Gastrocnemius medialis (tissue), 4 donors: ENCODE measurements at places on chromosomes 12 and 14. TPM values are rescaled to one million over a fixed set of nuclear protein-coding genes. Genes with fewer than 3 reads are reported as not detected.

Gene ZNF891
- 0.55 TPM for total RNA-seq

Gene SYCP3
- total RNA-seq = not detected

Gene MTERF2
- 12.6 TPM for total RNA-seq

Gene OLR1
- not detected for total RNA-seq

Gene TPPP2
- 0.95 TPM for total RNA-seq

Gene RBP5
- total RNA-seq = not detected

Gene SPX
- not detected for total RNA-seq

Gene PRIMA1
- not detected for total RNA-seq

Gene A2M
- total RNA-seq = 135 TPM

Gene EPYC
- not detected for total RNA-seq

Gene NUDT14
- 25.5 TPM for total RNA-seq

Gene CFAP54
- total RNA-seq = not detected

DNA sequence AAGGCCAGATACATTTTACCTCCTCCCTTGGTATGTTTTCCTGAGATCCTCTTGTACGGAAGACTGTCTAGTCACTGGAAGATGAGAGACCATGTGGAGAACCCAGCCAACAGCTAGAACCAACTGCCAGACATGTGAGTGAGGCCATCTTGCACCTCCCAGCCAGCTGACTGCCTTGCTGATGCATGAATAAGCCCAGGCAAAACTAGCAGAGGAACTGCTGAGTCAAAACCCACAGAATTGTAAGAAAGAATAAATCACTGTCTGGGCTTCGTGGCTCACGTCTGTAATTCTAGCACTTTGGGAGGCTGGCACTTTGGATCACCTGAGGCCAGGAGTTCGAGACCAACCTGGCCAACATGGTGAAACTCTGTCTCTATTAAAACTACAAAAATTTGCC, 160.0 kb downstream of the TPH2 start:
- H3K27ac ChIP-seq = no peak overlapping the region
- no peaks in the 10 kb centered on the region for H3K27me3 ChIP-seq
- no peak overlapping the region for H3K4me3 ChIP-seq
- DNase-seq = no peak
- H3K36me3 ChIP-seq = no peaks in the 10 kb centered on the region

- H3K27ac ChIP-seq = peak overlapping the region; percentile 42
- no peaks in the 10 kb centered on the region for H3K36me3 ChIP-seq
- peaks cover 15% of the 10 kb centered on the region for H3K27me3 ChIP-seq
- H3K4me1 ChIP-seq = no peaks in the 10 kb centered on the region
Observed at GRCh38 chr12:95548056-95548538, 3.2 kb downstream of the USP44 start.

GRCh38 chr12:124827588-124828184, 36.0 kb downstream of the SCARB1 start:
- no peak overlapping the region for H3K4me3 ChIP-seq
- no peaks in the 10 kb centered on the region for H3K27me3 ChIP-seq
- H3K4me1 ChIP-seq = no peaks in the 10 kb centered on the region
- DNase-seq = no peak
- H3K36me3 ChIP-seq = no peaks in the 10 kb centered on the region

- H3K27me3 ChIP-seq = no peaks in the 10 kb centered on the region
- H3K4me1 ChIP-seq = no peaks in the 10 kb centered on the region
- no peak for DNase-seq
- no peaks in the 10 kb centered on the region for H3K36me3 ChIP-seq
Observed at GRCh38 chr12:25529738-25530137, 23.3 kb downstream of the LMNTD1 start.

DNA sequence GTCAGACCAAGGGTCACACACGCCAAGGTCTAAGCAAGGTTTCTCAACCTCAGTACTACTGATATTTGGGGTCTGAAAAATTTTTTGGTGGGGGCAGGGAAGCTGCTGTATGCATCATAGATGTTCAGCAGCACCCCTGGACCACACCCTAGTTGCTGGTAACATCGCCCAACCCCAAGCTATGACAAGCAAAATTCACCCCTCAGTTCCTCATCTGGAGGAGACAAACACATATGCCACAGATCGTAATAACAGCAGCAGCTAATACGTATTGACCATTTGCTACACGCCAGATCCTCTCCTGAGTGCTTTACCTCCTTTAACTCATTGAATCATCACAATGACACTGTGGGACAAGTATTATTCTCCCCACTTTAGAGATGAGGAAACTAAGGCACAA, 46.4 kb downstream of the ACTN1 start:
- peaks cover 9% of the 10 kb centered on the region for H3K4me1 ChIP-seq
- no peak for DNase-seq
- no peaks in the 10 kb centered on the region for H3K36me3 ChIP-seq
- H3K4me3 ChIP-seq = no peak overlapping the region
- H3K27ac ChIP-seq = no peak overlapping the region

GRCh38 chr14:30873308-30874119, 845 bp upstream of the COCH start:
- peaks cover 53% of the 10 kb centered on the region for H3K27me3 ChIP-seq
- no peak for DNase-seq
- H3K4me1 ChIP-seq = peaks cover 7% of the 10 kb centered on the region
- H3K27ac ChIP-seq = no peak overlapping the region
- peak overlapping the region; percentile 64 for H3K4me3 ChIP-seq
- H3K36me3 ChIP-seq = no peaks in the 10 kb centered on the region

GRCh38 chr12:89950421-89950820, 241.8 kb upstream of the ATP2B1 start:
- H3K4me1 ChIP-seq = peaks cover 4% of the 10 kb centered on the region
- H3K36me3 ChIP-seq = no peaks in the 10 kb centered on the region
- H3K4me3 ChIP-seq = no peak overlapping the region
- H3K27me3 ChIP-seq = no peaks in the 10 kb centered on the region
- DNase-seq = no peak

DNA sequence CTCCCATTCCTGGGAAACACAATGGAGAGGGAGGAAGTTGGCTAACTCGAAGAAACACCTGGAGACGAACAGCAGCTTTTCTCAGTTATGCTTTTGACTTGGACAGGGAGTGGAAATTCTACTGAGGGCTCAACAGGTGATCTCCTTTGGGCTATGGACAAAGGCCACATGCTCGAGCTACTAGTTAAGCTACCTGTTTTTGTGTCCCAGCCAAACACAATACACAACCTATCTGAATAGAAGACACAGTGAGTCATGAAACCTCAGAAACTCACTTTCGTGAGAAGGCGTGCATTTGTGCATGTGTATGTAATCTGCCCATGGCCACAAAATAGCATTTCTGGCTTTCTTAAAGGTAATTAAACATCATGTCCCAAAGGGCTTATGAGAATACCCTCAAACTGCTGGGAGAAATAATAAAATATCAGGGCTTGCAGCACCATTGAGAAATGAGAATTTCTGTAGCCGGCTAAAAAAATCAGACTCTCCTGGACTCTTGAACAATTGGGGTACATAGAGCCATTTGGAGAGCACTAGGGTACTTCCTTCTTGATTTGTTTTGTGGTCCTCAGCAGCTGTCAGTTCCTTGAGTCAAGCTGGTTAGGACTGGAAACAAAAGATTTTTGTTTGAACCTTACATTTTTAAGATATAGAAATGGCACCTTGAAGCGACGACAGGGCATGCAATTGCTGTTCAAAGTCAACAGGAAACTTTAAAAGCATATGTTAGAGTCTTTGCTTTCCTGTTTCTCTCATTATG, 85.5 kb upstream of the PTHLH start:
- no peak overlapping the region for H3K27ac ChIP-seq
- no peaks in the 10 kb centered on the region for H3K27me3 ChIP-seq
- H3K4me1 ChIP-seq = no peaks in the 10 kb centered on the region
- no peak overlapping the region for H3K4me3 ChIP-seq
- no peak for DNase-seq
- H3K36me3 ChIP-seq = no peaks in the 10 kb centered on the region

DNA sequence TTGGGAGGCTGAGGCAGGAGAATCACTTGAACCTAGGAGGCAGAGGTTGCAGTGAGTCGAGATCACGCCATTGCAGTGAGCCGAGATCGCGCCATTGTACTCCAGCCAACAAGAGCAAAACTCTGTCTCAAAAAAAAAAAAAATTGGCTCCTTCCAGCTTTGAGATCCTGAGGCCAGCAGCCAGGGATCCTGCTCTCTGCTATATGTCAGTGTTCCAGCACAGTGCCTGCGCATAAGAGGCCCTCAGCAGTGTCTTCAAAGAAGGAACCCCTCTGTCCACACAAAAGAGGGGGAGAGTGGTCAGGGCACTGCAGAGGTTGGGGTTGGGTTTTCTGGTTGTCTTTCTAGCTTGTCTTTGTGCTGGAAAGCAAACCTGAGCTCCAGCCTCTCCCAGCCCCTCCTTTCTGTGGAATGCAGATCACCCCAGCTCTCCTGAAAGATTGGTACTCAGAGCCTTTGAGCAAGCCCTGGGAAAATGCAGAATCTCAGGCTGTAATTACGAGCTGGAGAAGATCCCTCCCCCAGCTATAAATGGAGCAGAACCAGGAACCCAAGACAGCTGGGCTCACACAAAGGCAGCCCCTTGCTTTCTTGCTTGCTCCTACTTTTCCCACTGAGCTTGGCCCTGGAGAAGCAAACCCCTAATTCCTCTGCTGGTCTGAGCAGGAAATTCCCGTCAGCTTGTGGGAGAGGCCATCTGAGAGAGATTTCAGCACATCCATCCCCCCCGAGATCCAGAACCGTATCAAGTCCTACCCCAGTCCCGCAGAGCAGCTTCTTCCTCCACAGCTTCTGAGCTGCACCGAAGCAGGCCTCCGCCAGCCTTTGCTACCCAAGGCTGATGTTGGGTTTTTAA, 205.7 kb downstream of the ZFP36L1 start:
- H3K4me1 ChIP-seq = peaks cover 44% of the 10 kb centered on the region
- H3K27me3 ChIP-seq = no peaks in the 10 kb centered on the region
- H3K4me3 ChIP-seq = no peak overlapping the region
- H3K27ac ChIP-seq = peak overlapping the region; percentile 5

DNA sequence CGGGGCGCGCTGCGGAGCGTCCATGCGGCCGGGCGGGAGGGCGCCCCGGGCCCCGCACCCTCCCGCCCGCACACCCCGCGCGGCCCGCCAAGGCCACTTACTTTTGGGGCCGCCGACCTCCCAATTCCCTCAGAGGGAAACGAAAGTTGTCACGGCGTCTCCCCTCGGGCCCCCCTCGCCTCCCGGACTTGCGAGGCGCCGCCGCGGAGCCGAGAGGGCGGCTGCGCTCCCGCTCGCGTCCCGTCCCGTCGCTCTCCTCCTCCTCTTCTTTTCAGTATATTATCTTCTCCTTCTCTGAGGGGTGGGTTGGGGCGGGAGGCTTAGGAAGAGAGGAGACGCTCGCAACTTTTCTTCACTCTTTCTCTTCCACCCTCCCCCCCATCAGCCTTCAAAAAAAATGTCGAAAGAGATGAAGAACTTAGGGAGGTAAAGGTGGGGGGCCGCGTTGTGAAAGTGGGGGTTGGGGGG, 613 bp downstream of the DUSP16 start:
- H3K36me3 ChIP-seq = no peaks in the 10 kb centered on the region
- peak; percentile 4 for DNase-seq
- H3K27me3 ChIP-seq = no peaks in the 10 kb centered on the region

- no peak for DNase-seq
- H3K36me3 ChIP-seq = no peaks in the 10 kb centered on the region
- H3K4me1 ChIP-seq = no peaks in the 10 kb centered on the region
- no peak overlapping the region for H3K27ac ChIP-seq
Observed at GRCh38 chr12:77166696-77167095, 101.3 kb upstream of the E2F7 start.

DNA sequence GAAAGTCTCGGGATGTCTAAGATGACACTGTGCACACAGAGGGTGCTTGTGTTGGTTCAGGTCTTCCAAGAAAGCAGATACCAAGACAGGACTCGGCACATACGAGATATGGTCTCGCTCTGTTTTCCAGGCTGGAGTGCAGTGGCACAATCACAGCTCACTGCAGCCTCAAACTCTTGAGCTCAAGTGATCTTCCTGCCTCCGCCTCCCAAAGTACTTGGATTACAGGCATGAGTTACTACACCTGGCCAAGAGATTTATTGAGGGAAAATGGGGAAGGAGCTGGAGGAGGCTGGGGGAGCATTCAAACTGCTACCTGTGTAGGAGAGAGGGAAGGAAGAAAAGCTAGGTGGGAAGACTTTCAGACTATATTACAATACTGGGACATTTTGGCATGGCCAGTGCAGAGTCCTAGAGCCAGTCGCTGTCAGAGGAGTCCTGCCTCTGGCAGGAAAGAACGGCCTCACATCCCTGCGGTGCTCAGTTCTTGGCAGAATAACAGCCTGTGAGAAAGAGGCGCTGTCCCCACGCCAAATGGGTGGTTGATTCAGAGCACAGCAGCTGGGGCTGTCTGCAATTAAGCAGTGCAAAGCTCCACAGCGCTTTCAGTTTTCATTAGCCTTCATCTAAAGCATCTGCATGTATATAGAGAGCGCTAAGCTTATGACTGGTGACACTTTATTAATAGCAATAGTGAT, 18.3 kb downstream of the SLC17A8 start:
- no peaks in the 10 kb centered on the region for H3K36me3 ChIP-seq
- H3K4me3 ChIP-seq = no peak overlapping the region
- H3K27ac ChIP-seq = no peak overlapping the region
- peak; percentile 44 for DNase-seq

- peak overlapping the region; percentile 70 for H3K27ac ChIP-seq
- no peaks in the 10 kb centered on the region for H3K36me3 ChIP-seq
- DNase-seq = no peak
- H3K27me3 ChIP-seq = no peaks in the 10 kb centered on the region
- no peak overlapping the region for H3K4me3 ChIP-seq
- H3K4me1 ChIP-seq = peaks cover 4% of the 10 kb centered on the region
Observed at GRCh38 chr12:110917467-110917866, 2.9 kb downstream of the MYL2 start.

- H3K27ac ChIP-seq = no peak overlapping the region
- DNase-seq = no peak
- H3K4me1 ChIP-seq = peaks cover 44% of the 10 kb centered on the region
- no peak overlapping the region for H3K4me3 ChIP-seq
Observed at GRCh38 chr12:69500631-69501030, 30.4 kb downstream of the FRS2 start.

DNA sequence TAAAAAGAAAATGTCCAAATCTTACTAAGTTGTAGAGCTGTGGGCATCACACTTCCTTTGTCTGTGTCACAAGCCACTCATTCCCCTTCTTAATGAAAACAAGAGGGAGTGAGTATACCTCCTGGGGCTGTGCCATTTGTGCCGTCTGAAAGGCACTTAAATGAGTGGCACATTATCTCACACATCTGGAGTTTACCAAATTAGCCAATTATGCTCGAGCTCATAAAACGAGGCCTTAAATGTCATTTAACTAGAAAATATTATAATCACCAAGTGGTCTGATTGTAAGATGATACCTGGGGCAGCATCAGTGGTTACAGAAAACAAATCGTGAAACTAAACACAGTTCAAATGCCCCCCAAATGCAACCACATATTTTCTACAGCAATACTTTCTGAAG, 146.1 kb downstream of the PAX9 start:
- H3K36me3 ChIP-seq = no peaks in the 10 kb centered on the region
- no peaks in the 10 kb centered on the region for H3K4me1 ChIP-seq
- no peak overlapping the region for H3K4me3 ChIP-seq
- no peaks in the 10 kb centered on the region for H3K27me3 ChIP-seq

- H3K27me3 ChIP-seq = no peaks in the 10 kb centered on the region
- no peak overlapping the region for H3K27ac ChIP-seq
- no peaks in the 10 kb centered on the region for H3K36me3 ChIP-seq
- no peak overlapping the region for H3K4me3 ChIP-seq
- no peak for DNase-seq
Observed at GRCh38 chr12:92658611-92659010, 44.2 kb upstream of the PLEKHG7 start.

- DNase-seq = no peak
- H3K27me3 ChIP-seq = no peaks in the 10 kb centered on the region
- no peaks in the 10 kb centered on the region for H3K36me3 ChIP-seq
Observed at GRCh38 chr12:74021937-74022336, 515.7 kb upstream of the ATXN7L3B start.
